Panc1 (cell line): ENCODE measurements at places on chromosomes 12 and 14.

GRCh38 chr12:111068290-111068689, 147.9 kb upstream of the MYL2 start:
- no peak for DNase-seq

GRCh38 chr14:101623685-101624444, 62.6 kb downstream of the DIO3 start:
- no peak for DNase-seq

DNA sequence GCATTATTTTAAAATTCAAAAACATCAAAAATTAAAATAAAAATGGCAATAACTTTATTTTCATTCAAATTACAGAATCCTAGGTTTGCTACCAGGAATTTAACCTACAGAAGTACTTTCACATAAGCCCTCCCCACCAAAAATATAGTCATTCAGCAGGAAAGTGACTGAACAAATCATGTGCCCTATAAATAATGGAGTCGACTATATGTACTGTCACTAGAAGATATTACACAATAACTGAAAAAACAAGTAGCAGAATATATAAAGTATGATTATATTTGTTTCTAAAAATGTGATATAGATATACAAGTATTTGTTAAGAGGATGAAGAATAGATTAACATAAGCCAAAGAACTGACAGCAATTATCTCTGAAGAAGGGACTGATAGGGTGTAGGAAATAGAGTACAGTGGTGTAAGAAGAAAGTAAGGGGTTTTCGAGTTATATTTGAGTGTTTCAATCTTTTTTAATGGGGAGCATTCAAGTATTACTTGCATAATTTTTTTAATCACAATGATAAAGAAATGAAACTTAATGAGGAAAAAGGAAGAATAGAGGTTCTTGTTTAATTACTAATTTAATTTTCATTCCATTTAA, 7.9 kb downstream of the C2CD5 start:
- DNase-seq = no peak

GRCh38 chr12:105330283-105330930, at the start of gene C12orf75:
C12orf75 (plus strand) TSS chr12:105330691; CDS start chr12:105330892, 201 bp downstream.
- no peak for DNase-seq

- no peak for DNase-seq
Observed at GRCh38 chr12:57214398-57214781, 2.2 kb upstream of the NXPH4 start.

DNA sequence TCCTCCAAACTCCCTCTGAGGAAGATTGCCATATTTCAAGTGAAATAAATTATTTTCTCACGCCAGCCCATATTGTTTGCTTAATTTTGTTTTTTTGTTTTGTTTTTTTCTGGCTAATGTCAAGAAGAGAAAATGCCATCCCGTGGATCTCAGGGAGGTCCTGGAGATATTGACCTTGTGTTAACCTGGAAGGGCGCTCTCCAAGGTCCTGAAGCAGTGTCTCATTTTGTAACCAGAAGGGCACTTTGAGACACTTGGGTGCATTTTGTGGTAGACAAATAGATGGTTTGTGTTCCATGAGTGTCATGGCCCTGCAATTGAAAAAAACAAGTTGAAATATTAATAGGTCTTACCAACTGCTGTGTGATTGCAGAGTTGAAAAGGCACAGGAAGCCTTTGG, 268.9 kb downstream of the SUDS3 start:
- DNase-seq = no peak

- no peak for DNase-seq
Observed at GRCh38 chr14:72907886-72908285, 14.0 kb upstream of the DPF3 start.

DNA sequence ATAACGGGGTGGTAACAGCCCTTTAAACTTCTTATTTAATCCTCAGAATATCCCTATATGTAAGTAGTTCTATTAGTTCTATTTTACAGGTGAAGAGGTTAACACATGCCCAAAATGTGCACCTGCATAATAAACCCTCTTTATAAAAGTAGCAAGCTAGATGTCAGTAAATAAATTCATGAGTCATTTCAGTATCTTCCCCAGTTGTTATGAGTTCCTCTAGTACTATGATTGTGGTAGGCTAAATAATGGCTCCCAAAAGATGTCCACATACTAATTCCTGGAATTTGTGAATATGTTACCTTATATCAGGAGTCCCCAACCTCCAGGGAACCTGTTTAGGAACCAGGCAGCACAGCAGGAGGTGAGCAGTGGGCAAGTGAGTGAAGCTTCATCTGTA, 106.5 kb downstream of the TMTC3 start:
- no peak for DNase-seq

DNA sequence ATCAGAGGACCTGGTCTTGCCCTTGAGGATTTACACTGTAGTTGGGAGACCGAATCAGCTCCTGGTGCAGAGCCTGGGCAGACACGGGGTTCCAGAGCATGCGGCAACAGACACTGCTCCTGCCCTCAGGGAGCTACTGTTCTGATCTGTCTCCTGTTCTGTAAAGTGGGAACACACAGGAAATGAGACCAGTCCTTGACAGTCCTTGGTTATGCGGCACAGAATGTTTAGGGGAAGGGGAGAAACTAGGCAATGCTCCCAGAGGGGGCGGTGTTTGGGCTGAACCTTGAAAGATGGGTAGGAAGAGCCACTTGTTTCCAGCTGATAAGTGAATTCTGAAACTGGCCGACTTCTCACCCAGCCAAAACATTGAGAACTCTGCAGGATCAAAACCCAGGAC, 132.4 kb downstream of the ZFP36L1 start:
- no peak for DNase-seq

DNA sequence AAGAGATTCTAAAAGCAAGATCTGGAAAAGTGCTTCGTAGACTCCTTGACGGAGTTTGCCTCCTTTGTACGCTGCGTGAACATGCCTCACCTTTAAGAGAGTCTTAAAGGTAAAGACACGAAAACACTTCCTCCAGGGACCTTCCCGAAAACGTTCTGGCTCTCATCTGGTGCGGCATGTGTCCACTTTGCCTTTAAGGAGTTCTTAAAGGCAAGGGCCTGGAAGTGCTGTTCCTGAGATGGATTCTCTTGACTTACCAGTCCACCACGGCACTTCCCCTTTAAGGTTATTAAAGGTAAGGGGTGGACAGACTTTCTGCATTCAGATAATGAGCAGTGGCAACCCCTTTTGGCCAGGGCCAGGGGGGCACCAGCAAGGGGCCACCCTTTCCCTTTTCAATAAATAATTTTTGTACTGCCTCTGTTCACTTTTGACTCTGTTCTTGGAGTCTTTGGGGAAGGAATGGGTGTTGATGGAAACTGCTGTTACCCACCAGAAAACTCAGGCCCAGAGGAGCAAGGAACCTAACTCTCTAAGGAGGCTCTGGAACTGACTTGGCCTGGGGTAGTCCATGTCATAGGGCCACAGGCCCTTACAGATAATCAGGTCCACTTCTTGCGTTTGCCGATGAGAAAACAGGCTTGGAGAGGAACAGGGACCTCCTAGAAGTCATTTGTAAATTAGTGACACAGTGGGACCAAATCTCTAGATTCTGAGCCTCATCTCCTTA, 4.4 kb downstream of the REM2 start:
- DNase-seq = peak; percentile 48

DNA sequence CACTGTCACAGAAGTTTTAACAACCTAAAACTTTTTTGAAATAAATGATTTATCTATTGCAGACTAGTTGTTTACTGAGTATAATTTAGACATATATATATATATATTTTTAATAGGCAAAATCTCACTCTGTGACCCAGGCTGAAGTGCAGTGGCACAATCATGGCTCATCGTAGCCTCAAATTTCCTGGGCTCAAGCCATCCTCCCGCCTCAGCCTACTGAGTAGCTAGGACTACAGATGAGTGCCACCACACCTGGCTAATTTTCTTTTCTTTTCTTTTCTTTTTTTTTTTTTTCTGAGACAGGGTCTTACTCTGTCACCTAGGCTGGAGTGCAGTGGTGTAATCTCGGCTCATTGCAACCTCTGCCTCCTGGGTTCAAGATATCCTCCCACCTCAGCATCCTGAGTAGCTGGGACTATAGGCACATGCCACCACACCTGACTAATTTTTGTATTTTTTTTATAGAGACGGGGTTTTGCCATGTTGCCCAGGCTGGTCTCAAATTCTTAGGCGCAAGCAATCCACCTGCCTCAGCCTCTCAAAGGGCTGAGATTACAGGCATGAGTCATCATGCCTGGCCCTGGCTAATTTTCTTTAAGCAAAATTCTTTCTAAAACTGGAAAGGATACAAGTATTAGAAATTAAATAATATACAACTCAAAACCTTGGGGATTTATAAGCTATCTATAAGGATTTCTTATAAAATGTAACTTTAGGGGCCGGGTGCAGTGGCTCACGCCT, 23.1 kb downstream of the EEA1 start:
- no peak for DNase-seq

GRCh38 chr12:29551812-29552211, 54.3 kb upstream of the OVCH1 start:
- DNase-seq = no peak

DNA sequence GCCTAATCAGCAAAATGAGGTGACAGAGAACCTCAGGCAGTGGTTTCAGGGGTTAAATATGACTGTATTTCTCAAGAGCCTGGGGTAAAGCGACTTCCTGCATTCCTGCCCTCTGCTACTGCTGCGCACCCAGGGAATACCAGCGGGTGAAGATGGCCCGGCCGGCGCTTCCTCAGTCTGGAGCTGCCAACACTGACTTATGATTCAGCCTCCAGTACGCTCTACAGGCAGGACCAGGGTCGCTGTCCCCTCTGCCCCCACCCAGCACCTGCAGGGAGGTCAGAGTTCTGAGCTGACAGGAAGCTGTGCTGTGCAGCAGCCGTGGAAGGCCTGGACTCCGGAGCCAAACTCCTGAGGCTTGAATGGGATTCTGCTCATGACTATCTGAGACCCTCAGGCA, 127.9 kb downstream of the PIWIL1 start:
- no peak for DNase-seq

- DNase-seq = no peak
Observed at GRCh38 chr12:53299101-53299453, 418 bp upstream of the MYG1 start.

GRCh38 chr12:24062642-24063245, 113.3 kb upstream of the SOX5 start:
- DNase-seq = no peak

DNA sequence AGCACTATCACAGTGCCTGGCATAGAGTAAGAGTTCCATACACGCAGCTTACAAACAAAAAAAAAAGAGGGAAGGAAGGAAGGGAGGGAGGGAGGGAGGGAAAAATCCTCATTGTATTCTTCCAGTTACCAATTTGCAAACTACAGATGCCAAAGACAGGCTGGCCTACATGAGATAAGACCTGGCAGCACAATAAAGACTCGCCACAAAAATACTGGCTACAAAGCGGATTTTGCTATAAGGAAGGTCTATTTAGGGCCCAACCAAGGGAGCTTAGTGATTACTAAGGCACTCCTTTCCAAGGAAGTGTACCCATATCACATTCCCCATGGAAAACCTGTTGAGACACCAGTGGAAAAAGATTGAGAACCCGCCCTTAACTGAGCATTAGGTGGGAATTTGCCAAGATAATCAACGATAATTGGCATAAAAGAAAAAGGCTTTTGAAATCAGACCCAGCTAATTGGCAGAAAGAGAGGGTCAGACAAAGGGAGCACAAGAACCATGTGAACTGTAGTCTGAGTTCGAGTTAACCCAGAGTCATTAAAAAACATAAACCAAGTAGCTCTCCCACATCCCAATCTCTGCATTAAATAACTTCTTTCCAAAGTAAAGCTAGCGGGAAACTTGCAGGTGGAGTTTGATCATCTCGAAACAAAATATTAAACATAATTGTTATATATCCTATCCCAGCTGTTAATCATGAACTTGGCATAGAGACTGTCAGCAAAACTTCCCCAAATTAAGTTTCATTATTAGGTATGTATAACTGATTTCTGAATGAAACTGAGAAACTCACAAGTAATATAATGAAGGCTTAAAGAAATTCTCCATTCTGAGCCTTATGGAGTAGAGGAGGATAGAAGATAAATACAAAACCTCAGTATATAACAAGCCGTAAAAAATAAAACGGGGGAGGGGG, 50.1 kb downstream of the PHLDA1 start:
- DNase-seq = no peak

- no peak for DNase-seq
Observed at GRCh38 chr14:106023411-106023810, 497.0 kb downstream of the TMEM121 start.

DNA sequence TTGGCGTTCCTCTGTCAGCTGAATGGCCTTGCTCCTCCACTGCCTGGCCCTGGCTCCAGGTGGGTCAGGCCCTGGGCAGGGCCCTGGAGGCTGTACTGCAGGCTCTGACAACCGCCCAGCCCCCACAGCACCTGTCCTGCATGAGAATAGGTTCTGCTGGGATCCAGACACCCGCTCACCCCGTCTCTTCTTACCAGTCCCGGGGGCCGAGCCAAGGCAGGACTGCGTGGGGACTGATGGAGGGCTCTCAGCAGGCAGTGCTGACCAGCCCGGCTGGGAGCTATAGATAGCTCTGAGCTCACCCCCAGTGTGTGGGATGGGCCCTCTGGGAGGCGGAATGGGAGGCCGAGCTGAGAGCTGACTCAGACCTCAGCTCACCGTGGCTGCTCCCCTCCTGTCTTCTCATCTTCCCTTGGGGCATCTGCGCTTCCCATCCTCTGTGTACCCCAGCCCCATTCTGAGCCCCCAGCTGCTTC, 39.6 kb downstream of the TEAD4 start:
- no peak for DNase-seq

DNA sequence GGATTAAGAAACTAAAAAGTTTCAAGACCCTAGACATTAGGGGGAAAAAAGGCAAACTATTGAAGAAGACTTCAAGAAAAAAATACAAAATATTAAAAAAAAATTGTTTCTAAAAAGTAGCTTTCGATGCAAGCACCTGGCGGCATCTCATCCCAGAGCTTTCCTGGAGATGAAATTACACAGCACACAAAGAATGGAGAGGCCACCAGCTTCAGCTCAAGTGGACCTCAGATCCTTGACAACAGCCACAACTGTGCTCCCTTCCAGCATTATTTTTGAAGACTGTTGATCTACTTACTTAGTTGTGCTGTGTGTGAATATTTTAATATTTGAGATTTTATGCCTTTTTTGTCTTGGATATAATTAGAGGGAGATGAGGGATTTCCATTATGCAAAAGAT, 479.0 kb downstream of the GLT1D1 start:
- DNase-seq = no peak
